ENCODE measurements at places on chromosomes 5 and 9.

GRCh38 chr9:121651008-121651294, 483 bp upstream of the DAB2IP start:
- no peak for DNase-seq

GRCh38 chr9:134631881-134632280, 9.7 kb upstream of the COL5A1 start:
- DNase-seq: no peak

DNA sequence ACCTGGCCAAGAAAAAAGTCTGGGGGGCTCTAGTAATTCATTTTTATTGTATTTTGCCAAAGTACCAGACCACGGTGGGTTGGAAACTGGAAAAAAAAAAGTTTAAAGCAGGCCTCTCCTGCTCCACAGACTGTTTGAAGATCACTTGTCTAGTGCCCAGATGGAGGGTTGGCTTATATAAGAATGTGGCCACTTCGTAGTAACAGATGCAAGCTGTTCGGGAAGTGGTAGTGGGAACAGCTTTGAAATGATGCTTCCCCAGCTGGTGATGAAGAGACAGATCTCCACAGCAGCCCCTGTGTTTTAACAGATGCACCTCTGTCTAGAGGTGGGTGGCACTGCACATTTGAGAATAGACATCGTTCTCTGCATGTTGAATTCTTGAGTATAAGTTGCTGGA, 54.3 kb upstream of the DMRT3 start:
- DNase-seq: no peak

GRCh38 chr9:127093319-127094020, 29.0 kb downstream of the ANGPTL2 start:
- DNase-seq: no peak

GRCh38 chr9:20353931-20354652, 268.2 kb downstream of the MLLT3 start:
- DNase-seq: peak; percentile 60

GRCh38 chr9:126347093-126347492, 20.5 kb downstream of the MVB12B start:
- DNase-seq: no peak
